ENCODE measurements at places on chromosomes 7 and 10.
A peak's percentile ranks its signal among the peaks of the same experiment; 100 is the strongest.

GRCh38 chr7:50416527-50417182, 33.5 kb downstream of the FIGNL1 start:
- DNase-seq = no peak

DNA sequence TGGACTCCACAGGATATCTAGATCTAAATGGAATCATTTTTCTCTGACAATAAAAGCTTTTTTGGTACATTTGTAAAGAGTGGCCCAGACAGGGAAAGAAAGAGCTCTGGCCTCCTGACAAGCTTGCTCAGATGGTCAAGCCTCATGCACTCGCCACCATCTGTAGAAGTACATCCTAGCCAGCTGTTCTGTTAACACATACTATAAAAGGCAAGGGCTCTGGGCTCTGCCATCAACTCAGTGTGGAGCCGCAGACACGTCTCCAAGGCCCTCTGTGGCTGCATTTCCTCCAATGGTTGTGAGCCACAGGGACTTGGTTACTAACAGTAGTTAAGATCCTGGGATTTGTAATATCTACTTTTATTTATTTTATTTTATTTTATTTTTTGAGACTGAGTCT, 70.8 kb upstream of the KDM7A start:
- no peak for DNase-seq

DNA sequence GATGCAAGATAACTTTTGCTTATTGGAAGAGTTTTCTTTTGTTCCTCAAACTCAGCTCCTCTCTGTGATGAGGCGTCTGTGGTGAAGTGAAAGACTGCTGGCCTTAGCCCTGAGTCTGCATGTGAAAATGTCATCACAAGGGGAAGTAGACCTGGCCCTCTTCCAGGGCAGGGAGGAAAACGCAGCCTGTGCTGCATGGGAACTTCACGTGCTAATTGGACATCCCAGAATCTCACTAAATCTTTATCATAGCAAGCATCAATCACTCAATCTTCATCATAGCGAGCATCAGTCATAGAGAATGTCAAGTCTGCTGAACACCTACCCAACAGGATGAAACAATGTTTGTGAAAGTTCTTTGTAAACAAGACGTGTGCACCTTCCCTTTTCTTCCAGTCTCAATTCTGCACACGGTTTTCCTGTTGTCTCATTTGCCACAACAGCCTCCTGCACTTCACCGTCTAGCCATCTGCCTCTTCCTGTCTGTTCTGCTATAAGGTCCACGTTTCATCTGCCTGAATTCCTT, 314.6 kb downstream of the FRMD4A start:
- DNase-seq = no peak

GRCh38 chr7:27515933-27516332, 146.8 kb downstream of the HIBADH start:
- DNase-seq = no peak

DNA sequence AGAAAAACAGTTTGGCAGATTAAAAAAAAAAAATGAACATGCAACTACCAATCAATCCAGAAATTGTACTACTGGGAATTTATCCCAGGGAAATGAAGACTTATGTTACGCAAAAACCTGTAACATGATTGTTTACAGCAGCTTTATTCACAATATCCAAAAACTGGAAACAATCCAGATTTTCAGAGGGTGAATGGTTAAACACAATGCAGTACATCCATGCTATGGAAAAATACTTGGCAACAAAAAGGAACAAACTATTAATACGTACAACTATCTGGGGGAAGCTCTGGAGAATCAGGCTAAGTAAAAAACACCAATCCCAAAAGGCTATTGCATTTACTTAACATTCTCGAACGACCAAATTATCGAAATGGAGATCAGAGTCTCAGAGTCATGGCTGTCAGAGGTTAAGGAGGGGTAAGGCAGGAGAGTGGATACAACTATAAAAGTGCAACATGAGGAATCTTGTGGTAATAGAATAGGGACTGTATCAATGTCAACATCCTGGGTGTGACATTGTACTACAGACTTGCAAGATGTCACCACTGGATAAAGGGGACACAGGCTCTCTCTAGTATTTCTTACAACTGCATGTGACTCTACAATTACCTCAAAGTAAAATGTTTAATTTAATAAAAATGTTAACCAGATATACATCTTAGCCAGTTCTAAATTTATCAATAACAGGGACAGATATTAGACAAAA, 21.5 kb upstream of the RUFY2 start:
- no peak for DNase-seq

DNA sequence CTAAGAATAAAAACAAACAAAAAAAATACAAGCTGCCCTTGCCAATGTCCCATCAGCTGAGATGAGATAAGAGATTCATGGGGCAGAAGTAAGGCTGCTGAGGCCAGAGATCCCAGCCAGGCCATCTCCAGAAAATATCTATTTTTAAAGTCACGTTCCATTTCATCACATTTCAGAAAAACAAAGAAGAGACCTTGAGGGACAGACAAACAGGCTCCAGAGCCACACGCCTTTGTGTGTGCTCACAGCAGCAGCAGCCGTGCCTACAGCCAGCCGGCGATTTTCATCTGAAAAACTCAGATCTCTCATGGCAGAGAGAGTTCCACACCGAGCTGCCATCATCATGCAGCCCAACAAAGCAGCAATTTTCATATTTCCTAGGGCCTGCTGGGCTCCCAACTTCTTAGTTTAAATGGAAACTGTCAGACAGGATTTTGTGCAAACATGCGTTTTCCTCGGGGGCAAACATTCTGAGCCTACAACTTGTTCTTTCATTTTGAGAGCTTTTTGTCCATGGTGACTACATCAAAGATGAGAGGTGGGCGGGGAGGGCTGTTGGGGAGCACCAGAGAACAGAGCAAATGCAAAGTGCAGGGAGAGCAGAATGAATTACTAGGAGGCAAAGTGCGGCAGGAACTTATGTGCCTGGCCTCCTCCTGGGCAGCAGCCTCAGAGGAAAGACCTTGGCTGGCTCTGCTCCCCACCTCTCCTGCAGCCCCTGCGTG, 38.8 kb downstream of the DLG5 start:
- DNase-seq = no peak

DNA sequence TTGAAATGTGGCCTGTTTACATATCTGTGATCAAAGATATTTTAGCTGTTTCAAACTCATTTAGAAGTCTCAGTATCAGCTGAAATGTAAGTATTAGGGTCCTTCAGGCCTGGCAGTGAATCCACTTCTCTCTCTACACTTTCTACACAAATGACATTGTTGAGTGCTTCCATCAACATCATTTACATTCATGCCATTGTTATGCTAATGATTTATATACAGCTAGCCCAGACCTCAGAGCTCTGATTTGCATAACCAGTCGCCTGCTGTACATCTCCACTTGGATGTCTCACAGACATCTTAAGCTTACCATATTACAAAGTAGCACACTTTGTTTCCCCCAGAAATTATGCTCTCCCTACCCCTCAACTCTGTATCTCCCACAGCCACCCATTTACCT, 71.6 kb downstream of the GSDME start:
- DNase-seq = no peak

- no peak for DNase-seq
These were observed 24.2 kb upstream of the PRKAG2 start for GRCh38 chr7:151900986-151901621.

GRCh38 chr10:101818872-101819633, 809 bp upstream of the OGA start:
- DNase-seq = peak; percentile 40

DNA sequence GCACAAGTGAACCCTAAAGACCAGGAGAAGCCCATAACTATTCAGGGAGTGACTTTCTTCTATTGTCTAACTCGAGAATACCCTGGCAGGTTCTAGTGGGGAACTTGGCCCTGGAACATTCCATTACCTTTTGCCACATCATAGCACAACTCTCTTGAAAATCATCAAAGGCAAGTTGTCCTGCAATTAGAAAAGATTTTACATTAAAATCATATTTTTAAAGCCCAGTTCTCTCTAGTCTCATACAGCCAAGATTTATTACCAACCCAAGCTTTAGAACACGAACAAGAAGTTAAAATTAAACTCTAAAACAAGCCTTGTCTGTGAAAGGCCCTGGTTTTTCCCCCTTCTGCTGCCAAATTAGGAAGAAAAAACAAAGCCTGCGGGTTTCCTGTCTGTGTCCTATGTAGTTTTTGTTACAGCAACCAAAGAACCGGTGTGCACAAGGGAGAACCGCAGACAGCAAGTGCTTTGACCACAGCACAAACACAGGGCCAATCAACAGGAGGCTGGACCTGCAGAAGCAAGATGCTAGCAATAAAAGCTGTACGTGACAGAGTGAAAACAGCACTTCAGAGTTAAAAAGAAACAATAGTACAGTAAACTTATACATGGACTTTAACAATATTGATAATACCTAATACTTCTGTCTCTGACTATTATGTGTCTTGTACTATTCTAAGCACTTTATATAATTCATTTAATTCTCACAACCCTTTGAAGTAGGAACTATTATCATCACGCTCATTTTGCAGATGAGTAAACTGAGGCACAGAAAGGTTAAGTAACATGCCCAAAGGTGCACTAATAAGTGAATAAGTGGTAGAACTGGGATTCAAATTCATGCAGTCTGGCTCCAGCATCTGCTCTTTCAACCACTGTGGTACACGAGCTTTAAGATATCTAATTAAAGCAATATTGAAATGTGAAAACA, 65.8 kb downstream of the STK17A start:
- no peak for DNase-seq

DNA sequence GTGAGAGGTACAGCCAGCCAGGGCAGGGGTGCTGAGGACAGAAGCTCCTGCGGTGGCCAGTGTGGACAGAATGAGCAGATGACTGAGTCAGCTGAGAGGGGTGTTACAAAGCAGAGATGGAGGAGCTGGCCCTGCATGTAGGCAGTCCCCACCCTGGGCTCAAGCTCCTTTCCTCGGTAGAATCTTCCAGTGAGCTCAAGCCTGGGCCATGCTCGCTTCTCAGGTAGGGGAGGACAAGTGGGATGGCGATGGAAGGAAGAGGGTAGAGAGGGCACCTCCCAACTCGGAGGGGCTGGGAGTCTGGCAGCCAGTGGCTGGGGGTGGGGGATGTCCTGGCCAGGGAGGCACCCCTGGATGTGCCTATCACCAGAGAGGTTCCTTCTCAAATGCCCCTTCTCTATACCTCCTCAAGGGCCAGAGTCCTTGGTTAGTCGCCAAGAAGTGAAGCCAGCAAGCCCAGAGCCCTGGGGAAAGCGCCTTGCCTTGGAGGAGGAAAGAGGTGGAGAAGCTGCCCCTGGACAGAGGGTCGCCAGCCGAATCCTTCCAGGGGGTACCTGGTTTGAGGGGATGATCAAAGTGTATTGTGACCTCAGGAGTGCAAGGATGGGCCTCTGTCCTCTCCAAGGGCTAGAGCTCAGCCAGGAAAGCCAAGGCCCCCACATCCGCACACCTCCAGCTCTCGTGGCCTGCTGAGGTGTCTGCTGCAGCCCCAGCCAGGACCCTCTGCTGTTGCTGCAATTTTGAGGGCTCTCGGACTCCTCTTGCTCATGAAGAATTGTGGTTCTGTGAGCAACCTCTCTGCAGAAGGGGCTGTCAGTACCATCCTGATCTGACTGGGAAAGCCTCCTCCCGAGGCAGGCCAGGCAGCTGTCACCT, 88.6 kb upstream of the MACROH2A2 start:
- DNase-seq = no peak
